CD4-positive, alpha-beta T cell treated with Interleukin-1 beta for 1 hour (primary cell): ENCODE measurements at places on chromosomes 3 and 15.

- no peak for DNase-seq
Measured at GRCh38 chr3:124084022-124084881, 92.3 kb upstream of the ROPN1 start.

- DNase-seq: no peak
Measured at GRCh38 chr3:36663666-36664291, 100.6 kb downstream of the DCLK3 start.

GRCh38 chr3:171541181-171541580 is 81.0 kb upstream of the TNIK start:
- DNase-seq: no peak

DNA sequence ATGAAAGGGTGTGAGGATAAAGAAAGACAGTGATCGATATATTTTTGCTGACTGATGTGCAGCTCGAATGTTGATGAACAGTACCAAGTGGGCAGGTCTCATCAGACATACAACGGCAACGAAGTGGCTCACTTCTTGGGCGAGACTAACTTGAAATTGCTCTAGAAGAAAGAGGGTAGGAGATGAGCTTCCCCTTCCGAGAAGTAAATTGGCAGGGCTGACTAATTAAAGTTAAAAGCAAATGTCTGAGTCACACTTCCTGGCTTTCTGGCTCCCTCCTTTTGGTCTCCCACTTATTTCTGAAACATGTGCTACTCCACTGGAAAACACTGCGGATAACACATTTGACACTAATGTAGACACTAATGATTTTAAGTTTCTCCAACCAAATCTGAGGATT is 228.3 kb downstream of the ABHD5 start:
- no peak for DNase-seq

- no peak for DNase-seq
Measured at GRCh38 chr15:82919231-82919886, 33.2 kb downstream of the HOMER2 start.

DNA sequence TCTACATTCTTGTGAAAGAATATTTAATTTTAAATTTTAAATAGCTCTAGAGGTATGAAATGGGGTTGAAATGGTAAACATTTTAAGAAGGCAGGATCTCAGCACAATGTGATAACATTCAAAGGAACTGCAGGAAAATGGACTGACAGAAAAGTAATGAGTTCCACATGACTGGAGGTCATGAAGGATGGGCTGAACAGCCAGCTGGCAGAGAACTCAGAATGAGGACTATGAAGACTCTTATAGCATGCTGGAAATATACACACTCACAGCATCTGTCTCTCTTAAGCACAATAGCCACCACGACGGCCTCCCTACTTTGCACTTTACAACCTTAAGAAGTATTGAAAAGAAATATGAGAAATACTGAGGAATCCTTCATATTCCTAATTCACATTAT is 94.7 kb downstream of the TNIK start:
- DNase-seq: no peak

DNA sequence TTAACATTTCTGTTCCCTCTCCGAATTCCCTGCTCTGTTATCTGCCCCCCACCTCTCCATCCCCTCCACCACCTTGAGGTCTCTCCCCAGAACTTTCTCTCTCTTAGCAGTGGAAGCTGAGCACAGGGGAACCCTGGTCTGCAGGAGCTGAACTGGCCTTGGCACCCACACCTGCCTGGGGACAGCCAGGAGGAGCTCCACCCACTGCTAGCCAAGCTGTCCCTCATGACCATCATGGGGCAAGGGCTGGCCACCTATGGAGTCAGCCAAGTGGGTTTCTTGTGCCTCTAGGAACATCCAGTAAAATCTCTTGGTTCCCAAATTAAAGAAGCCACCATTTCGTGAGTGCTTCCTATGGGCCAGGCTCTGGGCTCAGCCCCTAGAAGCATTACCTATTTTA is 276.4 kb upstream of the TLE3 start:
- no peak for DNase-seq

DNA sequence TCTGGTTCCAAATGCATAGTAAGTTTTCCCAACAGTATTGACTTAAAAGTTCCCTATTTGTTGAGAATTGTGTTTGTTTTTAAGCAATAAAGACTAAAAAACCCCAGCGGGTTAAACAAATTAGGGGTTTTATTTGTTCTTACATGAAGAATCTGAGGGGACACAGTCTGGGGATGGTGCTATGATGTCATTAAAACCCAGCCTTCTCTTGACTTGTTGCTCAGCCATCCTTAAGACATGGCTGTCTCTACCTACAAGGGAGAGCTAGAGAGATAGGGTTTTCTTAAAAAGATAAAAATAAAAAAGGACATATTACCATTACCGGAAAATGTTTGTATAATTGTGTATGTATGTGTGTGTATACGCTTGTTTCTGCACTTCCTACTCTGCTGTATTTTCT is 11.7 kb upstream of the ARL14 start:
- DNase-seq: no peak

- DNase-seq: no peak
Measured at GRCh38 chr3:27859821-27860220, 137.7 kb upstream of the EOMES start.

GRCh38 chr3:152241142-152242017 is 27.3 kb upstream of the MBNL1 start:
- no peak for DNase-seq

DNA sequence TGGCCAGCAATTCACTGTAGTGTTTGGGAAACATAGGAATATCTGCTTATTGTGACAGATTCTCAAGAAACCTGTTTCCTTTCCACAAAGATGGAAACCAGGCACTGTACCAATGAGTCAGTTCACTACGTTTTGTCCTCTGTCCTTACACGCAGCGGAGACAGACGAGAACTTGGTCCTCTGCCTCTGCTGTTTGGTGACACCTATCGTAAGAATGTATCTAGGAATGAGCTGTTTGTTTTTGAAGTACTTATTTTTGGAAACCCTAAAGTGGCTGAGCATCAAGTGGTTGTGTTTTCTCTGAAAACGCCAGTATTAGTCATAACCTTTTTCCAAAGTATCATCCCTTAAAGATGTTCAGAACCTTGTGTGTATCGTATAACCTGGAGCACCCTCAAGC is 93.0 kb downstream of the PGPEP1L start:
- no peak for DNase-seq

- DNase-seq: no peak
Measured at GRCh38 chr3:10609134-10609533, 103.7 kb upstream of the ATP2B2 start.

DNA sequence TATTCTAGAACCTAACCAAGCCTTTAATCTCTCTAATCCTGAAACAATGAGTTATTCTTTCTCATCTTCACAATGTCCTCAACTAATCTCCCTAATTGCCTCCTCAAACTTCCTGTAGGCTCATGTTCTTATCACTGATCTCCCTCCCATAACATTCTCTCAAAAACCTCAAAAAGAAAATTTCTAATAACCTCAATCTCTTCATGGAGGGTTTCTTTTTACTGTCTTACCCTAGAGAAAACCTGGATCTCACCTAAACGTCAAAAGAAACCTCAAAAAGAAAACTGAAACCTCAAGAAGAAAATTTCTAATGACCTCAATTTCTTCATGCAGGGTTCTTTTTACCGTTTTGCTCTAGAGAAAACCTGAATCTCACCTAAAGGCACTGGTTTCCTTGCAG is 150.2 kb downstream of the GSK3B start:
- no peak for DNase-seq

GRCh38 chr15:92146511-92147150 is 247.1 kb upstream of the ST8SIA2 start:
- DNase-seq: no peak
